GM20000 (cell line): ENCODE measurements at places on chromosomes 2 and 18.

DNA sequence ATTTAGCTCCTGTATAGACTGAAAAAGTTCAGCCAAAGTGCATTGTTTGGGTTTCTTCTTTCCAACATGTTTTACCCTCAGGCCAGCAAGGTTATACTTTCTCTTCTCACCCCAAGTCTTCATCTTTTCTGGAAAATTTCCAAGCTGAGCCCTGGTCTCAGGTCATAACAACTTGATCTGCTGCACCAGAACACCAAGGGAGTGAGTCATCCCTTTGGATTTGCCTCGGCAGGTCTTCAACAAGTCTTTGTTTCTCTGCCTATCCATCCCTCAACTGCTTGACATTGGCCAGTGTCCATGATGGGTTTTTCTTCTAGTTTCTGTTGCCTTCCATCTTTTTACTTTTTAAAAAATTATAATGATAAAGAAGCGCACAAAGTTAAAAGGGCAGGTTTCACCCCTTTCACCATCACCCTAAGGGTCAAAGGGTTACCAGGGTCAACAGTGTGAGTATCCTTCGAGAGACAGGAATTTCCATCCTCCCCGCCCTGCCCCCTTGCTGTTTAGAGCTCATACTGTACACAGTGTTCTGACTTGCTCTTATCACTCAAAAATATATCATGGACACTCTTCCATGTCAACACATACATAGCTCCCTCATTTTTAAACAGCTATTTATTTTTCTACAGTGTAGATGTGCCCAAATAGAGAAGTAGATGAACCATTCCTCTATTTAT, 5.7 kb upstream of the SPATS2L start:
- DNase-seq: no peak

DNA sequence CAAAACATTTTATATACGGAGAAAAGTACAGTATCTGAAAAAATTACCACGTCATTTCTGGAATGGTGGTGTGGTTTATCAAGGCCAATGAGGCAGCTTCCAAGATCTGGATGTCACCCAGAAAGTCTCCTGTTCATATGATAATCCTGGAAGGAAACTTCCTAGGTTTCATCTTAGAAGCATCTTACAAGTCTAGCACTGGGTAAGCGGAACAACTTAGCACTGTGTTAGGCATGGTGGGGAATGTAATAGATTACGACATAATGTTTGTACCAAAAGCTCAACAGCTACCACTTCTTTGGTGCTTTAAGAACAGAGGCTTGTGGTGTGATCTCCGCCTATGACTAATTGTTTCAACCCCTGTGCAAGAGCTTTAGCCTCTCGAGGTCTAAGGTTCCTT, 63.1 kb upstream of the LYPD1 start:
- no peak for DNase-seq

- DNase-seq: no peak
These were observed 21.7 kb downstream of the MIB1 start for GRCh38 chr18:21762181-21762772.

- DNase-seq: peak; percentile 2
These were observed 1224.4 kb upstream of the LRRTM1 start for GRCh38 chr2:81528852-81529480.

DNA sequence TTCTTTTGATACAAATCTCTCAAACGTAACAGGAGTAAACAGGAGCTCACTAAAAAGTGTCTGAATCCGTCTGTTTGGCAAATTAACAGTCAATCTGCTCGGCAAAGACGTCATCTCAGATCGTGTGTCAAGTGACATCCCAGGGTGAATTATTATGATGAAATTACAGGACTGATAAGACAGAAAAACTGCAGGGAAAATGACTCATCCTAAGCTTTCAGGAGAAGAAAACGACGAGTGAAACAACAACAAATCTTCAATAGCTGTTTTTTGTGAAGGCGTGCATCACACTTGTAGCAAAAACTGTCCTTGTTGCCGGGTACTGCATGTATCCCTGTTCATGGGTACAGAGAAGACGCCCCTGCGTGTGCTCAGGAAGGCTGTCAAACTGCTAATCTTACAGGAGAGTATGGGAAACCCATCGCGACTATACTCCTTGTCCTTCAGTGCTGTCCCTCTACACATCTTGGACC, 24.9 kb downstream of the EPB41L3 start:
- no peak for DNase-seq
